ENCODE measurements at places on chromosomes 16 and 17. TPM values are rescaled to one million over a fixed set of nuclear protein-coding genes. Genes with fewer than 3 reads are reported as not detected.

PNMT gene
- not detected for total RNA-seq

DNA sequence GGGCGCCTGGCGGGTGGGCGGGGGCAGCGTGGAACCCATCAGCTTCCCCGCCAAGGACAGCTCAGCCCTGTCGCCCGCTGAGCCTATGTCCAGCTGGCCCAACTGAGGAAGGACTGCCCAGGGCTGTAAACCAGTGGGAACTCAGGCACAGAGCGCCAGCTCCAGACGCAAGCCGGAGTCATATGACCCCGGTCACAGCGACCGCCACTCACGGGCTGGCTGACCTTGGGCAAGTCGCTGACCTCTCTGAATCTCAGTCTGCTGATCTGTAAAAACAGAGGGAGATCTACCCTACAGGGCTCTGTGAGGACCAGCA, 170.0 kb downstream of the C16orf78 start:
- no peak for DNase-seq

DNA sequence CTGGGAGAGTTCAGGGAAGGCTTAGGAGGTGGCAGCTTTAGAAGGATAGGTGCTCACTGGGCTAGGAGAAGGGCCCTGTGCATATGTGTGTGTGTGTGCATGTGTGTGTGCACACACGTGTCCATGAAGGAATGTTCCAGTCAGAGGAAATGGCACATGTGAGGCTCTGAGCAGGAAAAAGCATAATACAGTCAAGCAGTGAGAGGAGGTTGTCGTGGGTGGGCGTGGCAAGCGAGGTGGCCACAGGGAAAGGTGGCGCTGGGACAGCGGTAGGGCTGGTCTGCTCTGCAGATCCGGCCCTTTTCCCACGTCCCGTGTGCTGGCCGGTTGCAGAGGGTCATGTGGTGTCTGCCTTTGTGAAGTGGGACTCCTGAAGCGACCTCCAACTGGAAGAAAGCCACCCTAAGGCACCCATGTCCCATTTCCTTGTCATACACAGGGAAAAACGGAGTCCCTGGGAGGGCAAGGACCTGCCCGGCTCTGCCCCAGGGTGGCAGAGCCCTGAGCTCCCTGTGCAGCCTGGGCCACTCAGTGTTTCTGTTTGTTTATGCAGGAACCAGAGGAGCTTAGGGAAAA, 40.1 kb downstream of the NT5M start:
- DNase-seq, result no peak

DNA sequence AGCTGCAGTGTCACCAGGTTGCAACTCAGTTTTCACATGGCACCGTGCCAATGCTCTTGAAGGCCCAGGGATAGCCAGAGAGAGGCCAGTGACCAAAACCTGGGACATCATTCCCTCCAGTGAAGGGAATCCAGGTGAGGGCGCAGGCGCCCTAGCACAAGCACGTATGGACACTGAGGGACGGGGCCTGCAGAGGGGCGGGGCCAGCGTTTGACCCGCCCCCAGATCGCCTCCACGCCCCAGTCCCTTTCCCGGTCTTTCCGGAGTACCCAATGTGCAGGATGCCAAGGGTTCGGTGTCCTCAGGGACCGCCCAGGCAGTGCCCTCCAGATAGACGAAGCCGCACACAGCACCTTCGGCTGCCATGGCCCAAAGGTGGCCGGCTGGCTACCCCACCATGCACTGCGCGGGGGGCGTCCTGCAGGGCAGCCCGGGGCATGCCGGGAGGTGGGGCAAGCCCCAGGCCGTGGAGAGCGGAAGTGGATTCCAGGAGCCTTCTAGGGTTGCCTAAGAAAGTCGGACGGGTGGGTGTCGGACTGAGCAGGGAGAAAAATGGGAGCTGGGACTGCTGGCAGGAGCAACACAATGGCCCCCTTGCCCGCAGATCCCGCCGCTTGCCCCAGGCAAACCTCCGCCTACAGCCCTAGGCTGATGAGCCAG, 4.6 kb downstream of the SLC12A4 start:
- no peak for DNase-seq

GRCh38 chr16:71520550-71520949, 5.7 kb upstream of the CHST4 start:
- DNase-seq, result no peak

Measured in epithelial cell of proximal tubule (primary cell).